ENCODE measurements at places on chromosomes 2 and 18. TPM values are rescaled to one million over a fixed set of nuclear protein-coding genes. Genes with fewer than 3 reads are reported as not detected.

GALNT5 gene
- not detected for total RNA-seq

SPC25 gene
- 40.1 TPM for total RNA-seq

DNA sequence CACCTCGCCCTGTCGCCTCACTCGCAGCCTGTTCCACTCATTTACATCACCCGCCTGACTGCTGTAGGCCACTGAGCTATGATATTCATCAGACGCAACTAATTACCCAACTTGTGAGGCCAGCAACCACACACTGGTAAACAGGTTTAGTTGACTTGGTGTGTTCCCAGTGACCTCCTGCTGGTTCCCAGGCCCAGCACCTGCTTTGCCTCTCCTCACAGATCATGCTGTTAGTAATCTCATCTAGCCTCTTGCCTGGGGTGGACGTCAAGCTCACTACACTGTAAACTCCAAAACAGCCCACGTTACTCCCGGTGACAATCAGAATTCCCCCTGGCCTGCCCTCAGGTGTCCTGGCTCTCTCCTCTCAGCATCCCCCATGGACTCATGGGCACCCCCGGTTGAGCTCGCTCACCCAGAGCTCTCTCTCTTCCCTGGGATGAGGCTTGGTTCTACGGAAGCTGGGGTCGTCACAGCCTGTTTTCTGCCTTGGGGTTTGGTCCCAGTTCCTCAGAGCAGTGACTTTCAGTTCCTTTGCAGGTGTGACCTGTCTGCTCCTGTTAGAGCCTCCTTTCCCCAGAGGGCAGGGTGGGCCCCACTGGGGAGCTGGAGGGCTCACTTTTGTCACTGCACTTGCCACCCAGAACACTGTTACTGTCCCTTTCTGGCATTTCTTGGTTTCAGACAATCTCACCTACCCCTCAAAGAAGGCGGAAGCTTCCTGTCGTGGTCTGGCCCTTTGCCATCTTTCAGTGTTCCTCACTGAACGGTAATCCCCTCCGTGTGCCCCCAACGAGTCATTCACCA is 40.3 kb downstream of the INPP5D start:
- peaks cover 61% of the 10 kb centered on the region for H3K36me3 ChIP-seq
- H3K27ac ChIP-seq, result peak overlapping the region; percentile 73
- no peaks in the 10 kb centered on the region for H3K27me3 ChIP-seq

DNA sequence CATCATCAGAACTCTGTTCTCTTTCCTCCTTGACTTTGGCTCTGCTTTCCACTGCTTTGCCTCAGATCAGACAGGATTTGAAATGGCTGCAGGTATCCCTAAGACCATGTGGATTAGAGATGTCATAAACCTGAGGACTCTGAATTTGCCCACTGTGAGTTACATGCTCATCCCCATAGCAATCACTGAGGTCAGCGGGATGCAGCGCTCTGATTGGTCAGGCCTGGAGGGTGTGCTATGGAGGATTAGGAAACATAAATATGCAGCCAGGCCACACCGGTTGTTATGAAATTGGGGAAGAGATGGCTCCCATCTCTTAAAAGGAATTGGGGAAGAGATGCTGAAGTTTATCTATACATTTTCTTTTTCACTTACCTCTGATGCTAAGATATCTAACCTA is 73.7 kb upstream of the DNAJC10 start:
- H3K4me3 ChIP-seq, result no peak overlapping the region
- H3K36me3 ChIP-seq, result no peaks in the 10 kb centered on the region
- peak; percentile 55 for DNase-seq

- H3K36me3 ChIP-seq, result peaks cover 26% of the 10 kb centered on the region
- no peaks in the 10 kb centered on the region for H3K27me3 ChIP-seq
- H3K27ac ChIP-seq, result no peak overlapping the region
- no peak for DNase-seq
- no peak overlapping the region for H3K4me3 ChIP-seq
Measured at GRCh38 chr2:161357097-161357496, 48.9 kb downstream of the PSMD14 start.

DNA sequence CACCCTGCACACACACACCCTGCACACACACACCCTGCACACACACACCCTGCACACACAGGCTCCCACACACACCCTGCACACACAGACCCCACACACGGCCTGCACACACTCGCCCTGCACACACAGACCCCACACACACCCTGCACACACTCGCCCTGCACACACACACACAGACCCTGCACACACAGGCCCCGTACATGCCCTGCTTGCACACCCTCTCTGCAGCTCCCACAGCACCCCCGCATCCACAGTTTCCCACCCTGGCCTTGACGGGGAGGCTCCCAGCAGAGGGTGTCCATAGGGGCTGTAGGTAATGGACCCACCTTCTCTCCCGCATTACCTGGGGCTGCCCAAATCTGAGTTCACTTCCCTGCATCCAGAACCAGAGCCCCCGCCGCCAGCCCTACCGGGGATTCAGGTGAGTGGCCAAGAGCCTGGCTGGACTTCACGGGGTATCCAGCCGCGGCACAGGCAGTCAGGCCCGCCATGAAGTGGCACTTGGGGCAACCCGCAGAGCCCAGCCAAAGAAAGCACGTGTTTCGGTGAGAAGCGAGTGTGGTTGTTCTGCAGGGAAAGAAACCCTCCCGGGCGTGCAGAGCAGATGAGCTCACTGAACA is 88.6 kb upstream of the GPC1 start:
- H3K36me3 ChIP-seq, result no peaks in the 10 kb centered on the region
- no peak overlapping the region for H3K4me3 ChIP-seq
- H3K27me3 ChIP-seq, result peaks cover 4% of the 10 kb centered on the region
- H3K27ac ChIP-seq, result no peak overlapping the region
- no peak for DNase-seq

DNA sequence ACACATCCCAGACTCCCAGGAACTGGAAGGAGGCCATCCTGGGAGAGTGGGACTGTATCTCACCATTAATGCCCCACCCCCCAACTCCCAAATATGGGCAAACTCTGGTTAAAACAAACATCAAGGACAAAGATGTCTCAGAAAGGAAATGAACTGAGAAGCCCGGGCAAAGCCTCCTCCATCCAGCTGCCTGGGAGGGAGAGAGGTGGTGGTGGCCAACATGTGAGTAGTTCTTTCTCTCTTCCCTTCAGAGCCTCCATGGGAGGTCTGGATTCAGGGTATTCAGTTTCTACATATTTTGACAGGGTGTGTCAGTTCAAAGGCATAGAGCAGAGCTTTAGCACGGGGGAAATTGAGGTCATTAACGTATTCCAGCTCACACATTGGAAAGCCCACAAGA is 57.5 kb downstream of the CXCR4 start:
- H3K27me3 ChIP-seq, result no peaks in the 10 kb centered on the region
- peaks cover 20% of the 10 kb centered on the region for H3K36me3 ChIP-seq
- peaks cover 45% of the 10 kb centered on the region for H3K4me1 ChIP-seq

DNA sequence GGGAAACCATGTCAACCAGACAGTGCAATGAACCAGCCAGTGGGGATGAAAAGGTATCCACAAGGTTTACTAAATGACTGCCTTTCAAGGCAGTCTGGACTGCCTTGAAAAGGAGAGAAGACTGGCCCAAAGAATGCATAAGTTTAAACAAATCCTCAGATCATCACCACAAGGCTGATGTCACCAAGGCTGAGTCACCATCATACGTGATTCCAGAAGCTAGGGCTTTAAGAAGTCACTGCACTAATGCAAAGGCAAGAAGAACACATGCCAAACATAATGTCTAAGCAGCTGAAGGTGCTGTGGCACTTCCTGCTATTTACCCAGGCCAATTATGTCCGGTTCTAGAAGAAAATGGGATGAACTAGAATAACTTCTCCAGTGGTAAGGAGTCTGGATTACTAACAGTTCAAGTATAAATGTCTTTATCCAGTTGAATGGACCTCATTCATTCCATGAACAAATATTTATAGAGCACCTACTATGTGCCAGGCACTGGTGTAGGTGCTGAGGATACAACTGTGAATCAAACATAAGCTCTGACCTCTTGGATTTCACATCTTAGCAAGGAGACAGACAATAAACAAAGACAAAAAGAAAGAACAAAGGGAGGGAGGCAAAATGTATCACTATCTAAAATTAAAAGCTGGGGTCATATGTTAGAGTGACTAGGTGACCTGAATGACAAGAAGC is 37.6 kb upstream of the ONECUT2 start:
- no peak overlapping the region for H3K4me3 ChIP-seq
- DNase-seq, result no peak
- H3K27me3 ChIP-seq, result no peaks in the 10 kb centered on the region
- H3K4me1 ChIP-seq, result no peaks in the 10 kb centered on the region
- no peaks in the 10 kb centered on the region for H3K36me3 ChIP-seq
- no peak overlapping the region for H3K27ac ChIP-seq
